Fibroblast of upper back skin (primary cell): ENCODE measurements at places on chromosomes 1 and 21.

DNA sequence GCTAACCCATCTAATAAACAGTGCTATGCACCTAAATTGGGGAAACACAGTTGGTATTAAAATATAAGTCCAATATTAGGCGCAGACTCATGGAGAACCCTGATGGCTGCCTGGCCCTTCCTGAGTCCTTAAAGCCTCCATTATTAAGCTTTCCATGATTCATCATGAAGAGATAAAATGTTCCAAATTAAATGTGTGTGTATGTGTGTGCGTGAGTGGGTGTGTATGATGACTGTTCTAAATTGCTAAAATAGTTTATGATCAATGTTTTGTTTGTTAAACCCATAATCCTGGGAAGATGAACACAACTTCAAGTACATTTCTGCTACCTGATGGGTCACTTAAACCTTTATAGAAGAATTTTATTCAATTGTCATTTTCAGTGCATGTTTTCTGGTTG, 6.3 kb upstream of the RBBP5 start:
- no peak for DNase-seq

GRCh38 chr1:228370941-228371740, 35.5 kb downstream of the TRIM11 start:
- no peak for DNase-seq

DNA sequence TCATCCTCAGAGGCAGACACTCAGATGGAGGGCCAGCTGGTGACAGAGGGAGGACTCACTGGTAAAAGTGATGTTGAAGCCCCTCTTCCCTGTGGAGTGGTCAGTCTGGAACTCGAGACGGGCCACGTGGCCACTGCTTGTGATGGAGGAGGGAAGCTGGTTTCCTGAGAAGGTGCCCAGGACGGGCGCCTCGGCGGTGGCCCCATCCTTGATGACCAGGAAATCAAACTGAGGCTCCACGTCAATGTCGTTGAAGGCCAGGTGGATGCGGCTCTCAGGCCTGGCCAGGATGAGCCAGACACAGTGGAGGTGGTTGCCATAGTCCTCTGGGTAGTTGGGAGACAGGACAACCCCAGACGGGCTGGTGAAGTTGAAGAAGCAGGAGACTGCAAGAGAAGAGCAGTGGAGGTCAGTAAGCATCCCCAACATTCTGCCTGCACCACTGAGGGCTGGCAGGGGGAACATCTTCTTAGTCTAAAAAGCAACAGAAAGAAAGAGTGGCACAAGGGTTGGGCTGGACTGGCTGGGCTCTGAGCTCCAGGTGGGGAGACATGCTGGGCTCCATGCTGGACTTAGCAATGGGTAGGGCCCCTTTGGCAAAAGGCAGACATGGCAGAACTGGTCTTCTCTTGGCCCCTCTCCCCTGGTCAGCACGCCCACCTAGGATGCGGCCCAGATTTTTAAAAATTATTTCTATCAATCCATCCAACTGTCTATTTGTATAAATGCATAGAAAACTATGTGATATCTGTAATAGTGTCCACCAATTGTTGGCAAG, 120.5 kb upstream of the HMGB4 start:
- DNase-seq, result no peak

DNA sequence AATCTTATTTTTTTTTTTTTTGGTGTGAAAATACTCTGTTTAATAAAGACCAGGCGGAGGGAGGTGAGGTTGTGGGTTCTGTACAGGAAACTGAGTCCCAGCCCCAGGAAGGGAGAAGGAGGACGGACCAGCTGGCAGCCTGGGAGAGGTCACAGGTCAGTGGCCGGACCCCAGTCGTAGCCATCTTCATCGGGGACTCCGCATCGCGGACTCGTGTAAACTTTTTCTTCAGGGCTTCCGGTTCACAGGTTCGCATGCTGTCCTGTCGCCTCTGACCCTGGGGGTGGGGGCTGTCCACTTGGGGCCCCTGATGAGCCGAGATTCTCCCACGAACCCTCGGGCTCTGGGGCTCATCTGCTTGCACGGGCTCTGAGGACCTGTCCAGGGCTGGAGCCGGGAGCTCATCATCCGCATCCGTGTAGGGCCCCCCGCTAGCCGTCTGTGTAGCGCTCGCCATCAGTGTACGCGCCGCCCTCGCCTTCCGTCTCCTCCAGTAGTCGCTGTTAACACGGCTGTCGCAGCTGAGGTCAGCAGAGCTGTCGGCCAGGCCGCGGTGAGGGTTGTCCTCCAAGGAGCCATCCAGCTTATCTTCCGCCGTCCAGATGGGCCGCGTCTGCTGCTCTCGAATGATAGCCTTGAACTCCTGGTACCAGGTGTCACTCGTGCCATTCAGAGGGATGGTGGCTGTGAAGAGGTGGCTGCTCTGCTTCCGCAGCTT, 975.7 kb upstream of the PRMT6 start:
- peak; percentile 2 for DNase-seq
